ENCODE measurements at places on chromosomes 1 and 21.

- DNase-seq: no peak
Measured at GRCh38 chr1:56506951-56507491, 72.3 kb downstream of the PLPP3 start.

- no peak for DNase-seq
Measured at GRCh38 chr1:44422161-44422560, 17.1 kb downstream of the RNF220 start.

DNA sequence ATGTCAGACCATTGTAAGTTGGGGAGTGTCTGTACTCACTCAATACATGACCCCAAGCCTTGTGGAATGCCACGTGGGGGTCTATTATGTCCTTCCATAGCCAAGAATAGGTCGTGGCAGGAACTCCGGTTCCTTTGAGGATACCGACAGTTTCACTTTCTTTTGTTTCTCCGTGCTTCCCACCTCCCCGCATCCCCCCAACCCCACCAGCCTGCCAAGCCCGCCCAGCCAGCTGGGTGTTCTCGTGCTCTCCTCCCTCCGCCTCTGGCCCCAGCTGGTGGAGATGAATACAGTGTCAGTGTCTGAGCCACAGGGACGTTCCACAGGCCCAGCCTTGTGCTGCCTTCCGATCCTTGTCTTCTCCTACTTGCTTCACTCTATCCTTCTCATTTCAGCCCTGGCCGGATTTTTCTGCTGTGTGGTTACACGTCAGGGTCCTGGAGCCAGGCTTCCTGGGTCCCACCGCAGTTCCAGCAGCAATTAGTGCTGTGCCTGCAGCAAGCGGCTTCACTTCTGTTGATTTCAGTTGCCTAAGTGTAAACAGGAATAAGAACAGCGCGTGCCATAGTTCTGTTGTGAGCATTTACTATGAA is 4.1 kb upstream of the AGTRAP start:
- no peak for DNase-seq

DNA sequence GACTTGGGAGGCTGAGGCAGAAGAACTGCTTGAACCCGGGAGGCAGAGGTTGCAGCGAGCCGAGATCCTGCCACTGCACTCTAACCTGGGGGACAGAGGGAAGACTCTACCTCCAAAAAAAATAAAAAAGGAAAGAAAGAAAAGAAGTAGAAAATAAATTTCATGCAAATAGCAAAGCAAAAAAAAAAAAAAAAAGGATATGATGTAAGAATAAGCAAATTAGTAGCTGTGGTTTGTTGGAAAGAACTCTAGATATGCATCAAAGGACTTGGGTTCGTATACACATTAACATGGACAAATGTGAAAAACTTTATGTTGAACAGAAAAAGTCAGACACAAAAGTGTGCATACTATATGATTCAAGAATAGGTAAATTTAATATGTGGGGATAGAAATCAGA is 11.9 kb downstream of the WASF2 start:
- no peak for DNase-seq

- DNase-seq: no peak
Measured at GRCh38 chr1:25123551-25123950, 108.8 kb downstream of the SYF2 start.

GRCh38 chr1:3060601-3061551 is 8.1 kb upstream of the PRDM16 start:
- no peak for DNase-seq

DNA sequence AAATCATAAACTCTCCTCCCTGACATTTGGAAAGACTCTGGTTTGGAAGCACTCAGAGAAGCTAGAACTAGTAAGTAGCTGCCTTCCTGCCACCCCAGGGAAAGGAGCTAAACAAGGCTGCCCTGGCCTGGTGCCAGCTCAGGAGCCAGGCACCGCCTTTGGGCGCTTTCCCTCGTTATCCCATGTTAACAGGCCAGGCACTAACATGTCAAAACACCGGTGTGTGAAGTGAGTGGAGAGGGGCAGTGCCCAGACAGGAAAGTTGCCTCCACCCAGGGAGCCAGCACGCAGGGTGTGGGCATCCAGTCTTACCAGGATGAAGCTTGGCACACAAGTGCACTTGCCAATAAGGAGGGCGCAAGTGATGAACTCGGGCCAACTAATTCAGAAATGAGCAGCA is 346.8 kb downstream of the RRAGC start:
- DNase-seq: no peak

GRCh38 chr1:26851106-26851684 is 11.8 kb upstream of the SFN start:
- no peak for DNase-seq

DNA sequence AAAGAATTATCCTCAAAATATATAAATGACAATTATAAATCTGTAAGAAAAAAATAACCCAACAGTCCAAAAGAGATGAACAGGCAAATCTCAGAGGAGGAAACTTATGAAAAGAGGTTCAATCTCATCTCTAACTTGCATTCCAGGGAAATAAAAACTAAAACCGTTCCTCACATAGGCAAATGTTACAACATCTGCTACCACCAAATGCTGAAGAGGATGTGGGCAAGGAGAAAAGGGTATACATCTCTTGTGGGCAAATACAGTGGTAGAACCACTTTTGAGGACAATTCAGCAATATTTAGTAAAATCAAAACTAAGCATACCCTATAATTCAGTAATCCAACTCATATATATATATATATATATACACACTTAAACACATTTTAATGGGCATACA is 33.7 kb upstream of the SGIP1 start:
- no peak for DNase-seq

DNA sequence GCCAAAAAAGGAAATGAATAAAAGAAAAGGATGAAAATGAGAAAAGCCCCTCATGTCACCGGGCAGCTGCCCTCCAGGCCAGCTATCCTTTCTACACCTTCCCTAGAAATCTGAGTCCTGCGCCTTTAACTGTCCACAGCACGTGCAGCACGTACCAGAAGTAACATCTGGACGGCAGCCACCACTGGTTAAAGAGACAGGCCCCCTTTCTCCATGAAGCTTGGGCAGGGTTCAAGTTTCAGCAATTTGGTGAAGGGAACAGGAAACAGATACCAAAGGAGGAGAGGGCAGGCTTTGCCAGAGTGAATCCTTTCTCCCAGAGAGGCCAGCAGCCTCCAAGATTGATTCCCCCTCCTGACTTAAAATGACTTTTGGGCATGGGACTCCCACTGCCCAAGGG is 3.6 kb upstream of the KIAA2013 start:
- DNase-seq: no peak

DNA sequence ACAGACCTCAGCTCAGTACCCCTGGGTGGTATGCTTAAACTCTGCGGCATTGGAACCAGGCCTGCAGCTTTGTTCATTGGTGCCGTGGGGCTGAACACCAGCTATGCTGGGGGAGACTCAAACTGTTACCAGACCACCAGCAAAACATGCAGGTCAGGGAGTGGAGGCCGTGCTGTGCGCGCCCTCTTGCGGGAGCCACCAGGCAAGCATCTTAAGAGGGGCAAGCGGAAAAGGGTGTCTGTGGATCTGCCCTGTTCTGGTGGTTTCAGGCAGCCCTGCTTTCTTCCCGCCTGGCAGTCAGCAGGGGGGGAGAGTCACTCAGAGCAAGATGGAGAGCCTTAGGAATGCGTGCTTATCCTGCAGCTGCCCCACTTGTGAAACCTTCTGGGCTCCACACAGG is 276.9 kb upstream of the ZRANB2 start:
- no peak for DNase-seq

- no peak for DNase-seq
Measured at GRCh38 chr21:33968080-33968994, 52.7 kb upstream of the ATP5PO start.

DNA sequence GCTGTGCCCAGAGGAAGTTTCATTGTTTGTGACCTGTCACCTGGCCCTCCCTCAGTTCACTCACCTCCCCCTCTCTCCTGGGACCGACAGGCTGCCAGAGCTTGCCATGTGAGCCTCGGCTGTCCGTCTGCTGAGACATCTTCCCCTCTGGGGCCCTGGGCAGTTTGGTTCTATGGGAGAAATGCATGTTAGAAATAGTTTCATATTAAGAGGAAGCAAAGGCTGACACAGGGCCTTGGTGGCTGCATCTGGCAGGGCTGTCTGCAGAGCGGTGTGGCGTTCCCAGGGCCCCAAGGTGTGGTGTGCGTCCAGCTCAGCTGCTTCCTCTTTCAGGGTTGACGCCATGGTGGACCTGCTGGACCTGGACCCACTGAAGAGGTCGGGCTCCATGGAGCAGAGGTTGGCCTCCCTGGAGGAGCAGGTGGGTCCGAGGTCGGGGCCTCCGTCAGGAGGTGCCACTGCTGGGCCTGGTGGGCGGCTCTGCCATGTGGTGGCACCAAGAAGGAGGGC is 31.9 kb upstream of the LRRC3 start:
- DNase-seq: no peak

DNA sequence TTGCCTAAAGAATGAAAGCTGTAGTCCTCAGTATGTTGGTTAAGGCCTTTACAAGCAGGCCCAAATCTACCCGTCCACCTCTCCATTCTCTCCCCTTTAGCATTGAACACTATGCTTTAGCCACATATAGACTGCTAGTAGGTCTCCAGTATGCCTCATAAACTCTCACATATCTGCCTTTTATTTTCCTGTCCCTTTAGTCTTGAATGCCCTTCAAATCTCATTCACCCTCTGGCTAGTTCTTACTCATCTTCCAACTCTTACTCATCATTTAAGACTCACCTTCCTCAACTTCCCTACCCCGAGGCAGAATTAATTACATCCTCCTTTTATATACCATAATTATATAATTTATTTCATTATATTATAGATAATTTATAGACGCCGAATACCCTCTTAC is 78.7 kb upstream of the TSPAN2 start:
- no peak for DNase-seq

- no peak for DNase-seq
Measured at GRCh38 chr1:85274969-85275453, 1.4 kb downstream of the BCL10 start.

DNA sequence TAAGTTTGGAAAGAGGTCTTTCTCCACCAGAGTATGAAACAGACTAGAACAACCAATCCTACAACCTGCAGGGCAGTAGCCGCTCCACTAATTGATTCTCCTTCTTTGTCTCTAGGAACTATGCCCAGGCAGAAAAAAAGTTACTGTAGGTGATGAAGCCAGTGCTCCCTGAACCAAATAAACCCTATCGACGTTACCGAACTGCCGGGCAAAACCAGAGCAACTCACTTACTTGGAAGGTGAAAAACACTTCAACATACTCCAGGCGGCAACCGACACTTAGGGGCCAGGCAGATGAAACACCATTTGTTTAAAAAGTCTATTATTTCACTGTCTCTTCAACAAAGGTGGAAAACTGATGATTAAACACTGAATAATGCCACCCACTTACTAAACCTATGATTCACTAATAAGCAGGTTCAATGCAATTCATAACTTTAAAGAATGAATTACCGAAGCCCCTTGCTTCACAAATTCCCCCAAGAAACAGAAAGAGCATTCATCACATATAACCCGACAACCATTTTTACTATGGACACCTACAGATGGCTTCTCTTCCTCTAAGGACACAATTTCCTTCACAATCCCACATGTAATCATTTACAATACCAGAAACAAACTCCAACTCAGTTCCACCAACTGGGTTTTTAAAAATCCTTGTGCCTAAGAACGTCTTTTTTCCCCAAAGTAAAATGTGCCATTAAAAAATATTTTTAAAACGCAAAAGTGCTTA is 1.6 kb downstream of the NRIP1 start:
- no peak for DNase-seq

DNA sequence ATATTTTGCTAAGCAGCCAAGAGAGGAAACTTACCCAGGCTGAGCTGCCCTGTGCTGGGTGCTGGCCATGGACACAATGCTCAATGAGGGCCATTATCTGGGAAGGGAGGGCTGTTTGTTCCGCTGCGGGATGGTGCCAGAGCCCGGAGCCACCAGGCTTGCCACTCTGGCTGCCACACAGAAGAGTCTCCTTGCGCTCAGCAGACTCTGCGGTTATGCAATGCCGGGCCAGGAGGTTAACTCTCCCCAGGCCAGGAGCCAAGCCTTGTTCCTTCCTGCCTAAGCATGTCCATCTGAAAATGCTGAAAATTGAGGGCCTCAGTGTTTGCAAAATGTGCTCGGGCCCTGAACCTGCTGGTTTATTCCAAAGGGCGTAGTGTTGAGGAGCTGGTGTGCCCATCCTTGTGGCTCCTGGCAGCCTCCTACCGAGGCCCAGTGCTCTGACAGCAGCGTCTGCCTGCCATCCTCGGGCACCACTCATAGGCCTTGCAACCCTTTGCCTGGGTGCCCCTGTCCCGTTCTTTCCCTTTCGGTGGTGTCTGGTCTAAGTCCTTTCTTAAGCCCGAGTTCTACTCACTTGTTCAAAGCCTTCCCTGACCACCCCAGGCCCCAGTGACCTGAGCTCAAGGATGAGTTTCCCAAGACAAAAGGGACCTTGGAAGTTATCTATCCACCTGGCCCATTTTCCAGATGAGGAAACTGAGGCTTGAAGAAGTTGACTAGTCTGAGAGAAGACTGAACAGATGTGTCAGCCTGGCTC is 133.8 kb upstream of the EDN2 start:
- no peak for DNase-seq

- no peak for DNase-seq
Measured at GRCh38 chr1:232868793-232869491, 63.7 kb downstream of the MAP10 start.

GRCh38 chr1:226762988-226763904 is 24.2 kb upstream of the ITPKB start:
- DNase-seq: no peak

GRCh38 chr1:24216276-24217074 is 29.4 kb upstream of the IFNLR1 start:
- DNase-seq: no peak

- DNase-seq: no peak
Measured at GRCh38 chr1:19067912-19068638, 111.6 kb upstream of the IFFO2 start.

DNA sequence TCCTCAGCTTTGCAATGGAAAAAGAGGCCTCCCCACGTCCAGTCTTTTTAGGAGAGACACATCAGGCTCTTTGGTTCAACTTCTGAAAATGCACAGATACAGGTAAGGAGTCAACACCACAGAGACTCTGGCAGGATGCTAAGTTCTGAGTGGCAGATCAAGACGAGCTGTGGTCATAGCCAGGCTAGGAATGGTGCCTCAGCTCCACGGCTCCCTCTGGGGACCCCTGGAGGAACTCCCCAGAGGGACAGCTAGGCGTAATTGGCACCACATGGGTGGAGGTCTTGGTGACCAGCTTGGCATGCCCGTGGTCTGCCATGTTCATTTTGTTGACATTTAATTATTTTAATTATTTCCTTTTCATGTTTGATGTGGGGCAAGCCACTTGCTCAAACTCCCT is 206.1 kb downstream of the KAZN start:
- no peak for DNase-seq

DNA sequence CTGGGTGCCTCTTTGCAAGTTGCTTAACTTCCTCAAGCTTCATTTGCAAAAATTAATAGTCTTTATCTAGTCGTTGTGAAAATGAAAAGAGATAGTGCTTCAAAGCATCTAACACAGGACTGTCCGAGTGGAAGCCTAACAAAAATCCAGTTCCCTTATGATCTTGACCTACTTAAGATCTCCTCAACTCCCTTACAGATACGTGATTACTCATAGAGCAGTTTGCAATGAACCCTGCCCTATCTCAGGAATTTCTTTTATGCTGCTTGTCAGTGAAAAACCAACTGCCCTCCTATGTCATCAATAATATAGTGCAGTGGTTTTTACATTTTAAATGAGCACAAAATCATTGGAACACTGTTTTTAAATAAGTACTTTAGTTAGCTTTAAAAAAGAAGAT is 314.3 kb downstream of the BACH1 start:
- no peak for DNase-seq

GRCh38 chr1:41664861-41665640 is 180.6 kb upstream of the EDN2 start:
- DNase-seq: no peak
